ENCODE measurements at places on chromosomes 11 and 22.

GRCh38 chr11:59368238-59369022, 9.7 kb downstream of the OR5AN1 start:
- DNase-seq: no peak

DNA sequence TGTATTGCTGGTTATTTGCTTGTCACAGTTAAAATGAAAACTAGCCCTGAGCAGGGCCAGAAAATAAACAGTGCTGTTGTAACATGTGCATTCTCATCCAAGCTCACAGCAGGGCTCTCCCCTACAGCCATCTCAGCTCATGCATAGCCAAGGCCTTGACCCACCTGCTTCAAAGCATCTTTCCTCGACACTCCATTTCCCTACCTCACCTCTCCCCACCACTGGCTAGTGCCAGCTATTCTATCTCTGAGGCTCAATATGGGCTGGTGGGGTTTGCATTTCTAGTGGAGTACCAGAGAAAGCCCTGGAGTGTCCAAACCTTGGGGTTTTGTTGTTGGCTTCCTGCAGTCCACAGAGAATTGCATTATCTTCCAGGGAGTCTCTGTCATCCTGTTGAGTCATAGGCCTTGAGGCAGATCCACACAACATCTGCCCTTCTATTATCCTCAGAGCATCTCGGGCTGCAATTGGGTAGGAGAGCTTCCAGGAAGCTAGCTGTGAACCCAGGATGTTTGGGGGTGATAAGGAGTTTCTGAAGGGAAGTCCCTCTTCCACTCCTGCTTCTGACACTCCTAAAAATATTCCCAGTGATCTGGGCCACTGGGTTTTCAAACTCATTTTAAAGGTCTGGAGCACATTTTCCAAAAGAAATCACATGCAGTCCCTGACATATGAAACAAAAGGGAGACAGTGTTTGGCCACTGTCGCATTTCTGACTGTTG, 36.1 kb upstream of the AMOTL1 start:
- DNase-seq: no peak

GRCh38 chr11:46099963-46100316, 21.3 kb downstream of the PHF21A start:
- peak; percentile 61 for DNase-seq

- DNase-seq: no peak
Measured at GRCh38 chr11:81253244-81253643, 1480.4 kb downstream of the FAM181B start.

GRCh38 chr22:27668828-27669797, 132.4 kb downstream of the MN1 start:
- DNase-seq: peak; percentile 84

DNA sequence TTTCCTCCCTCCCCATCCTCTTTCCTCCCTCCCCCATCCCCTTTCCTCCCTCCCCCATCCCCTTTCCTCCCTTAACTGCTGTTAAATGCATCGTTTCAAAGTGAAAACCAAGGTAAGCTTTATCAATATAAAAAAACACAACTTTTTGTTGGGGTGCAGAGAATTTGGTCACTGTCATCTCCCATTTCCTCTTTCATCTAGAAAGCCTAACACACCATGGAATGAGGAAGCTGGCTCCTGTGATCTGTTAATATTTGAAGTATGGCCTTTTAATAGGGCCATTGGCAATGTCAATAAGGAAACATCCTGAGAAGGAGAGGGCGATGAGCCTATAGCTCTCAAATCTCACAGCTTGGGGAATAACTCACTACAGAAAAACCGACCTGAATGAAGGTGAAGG, 7.0 kb downstream of the EXPH5 start:
- no peak for DNase-seq

DNA sequence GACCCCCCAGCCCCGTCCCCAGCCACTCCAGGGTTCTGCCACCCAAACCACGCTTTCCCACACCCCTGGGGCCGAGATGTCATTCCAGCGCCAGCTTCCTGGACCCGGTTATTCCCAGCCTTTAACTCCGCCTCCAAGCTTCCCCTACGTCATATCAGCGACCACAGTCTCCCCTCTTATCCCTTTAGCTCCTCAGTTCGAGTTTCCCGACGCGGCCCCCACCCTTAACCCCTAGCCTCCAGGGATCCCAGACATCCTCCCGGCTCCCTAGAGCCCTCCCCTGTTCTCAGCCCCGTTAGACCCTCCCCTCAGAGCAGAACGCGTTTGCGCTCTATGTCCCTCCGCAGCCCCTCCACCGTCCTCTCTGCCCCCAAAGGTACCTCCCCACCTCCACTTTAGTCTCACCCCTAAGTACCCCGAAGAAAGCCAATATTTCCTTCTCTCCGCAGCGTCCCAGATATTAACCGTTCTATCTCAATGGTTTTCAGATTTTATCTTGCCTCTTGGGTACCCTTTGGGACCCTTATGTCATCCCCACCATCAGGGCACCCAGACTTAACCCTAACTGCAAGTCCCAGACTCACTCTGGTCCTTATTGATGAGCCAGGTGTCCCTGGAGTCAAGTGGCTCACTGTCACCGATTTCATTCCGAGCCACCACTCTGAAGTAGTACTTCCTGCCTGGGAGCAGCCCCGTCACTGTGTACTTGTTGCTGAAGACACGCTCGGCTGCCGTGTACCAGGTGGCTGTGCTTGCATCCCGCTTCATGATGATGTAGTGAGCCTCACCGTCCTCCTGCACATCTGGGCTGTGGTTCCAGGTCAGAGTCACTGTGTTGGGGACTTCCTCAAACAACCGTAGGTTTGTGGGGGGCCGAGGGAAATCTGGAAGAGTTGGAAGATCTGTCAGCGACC, 8.0 kb downstream of the TMEM86A start:
- no peak for DNase-seq

DNA sequence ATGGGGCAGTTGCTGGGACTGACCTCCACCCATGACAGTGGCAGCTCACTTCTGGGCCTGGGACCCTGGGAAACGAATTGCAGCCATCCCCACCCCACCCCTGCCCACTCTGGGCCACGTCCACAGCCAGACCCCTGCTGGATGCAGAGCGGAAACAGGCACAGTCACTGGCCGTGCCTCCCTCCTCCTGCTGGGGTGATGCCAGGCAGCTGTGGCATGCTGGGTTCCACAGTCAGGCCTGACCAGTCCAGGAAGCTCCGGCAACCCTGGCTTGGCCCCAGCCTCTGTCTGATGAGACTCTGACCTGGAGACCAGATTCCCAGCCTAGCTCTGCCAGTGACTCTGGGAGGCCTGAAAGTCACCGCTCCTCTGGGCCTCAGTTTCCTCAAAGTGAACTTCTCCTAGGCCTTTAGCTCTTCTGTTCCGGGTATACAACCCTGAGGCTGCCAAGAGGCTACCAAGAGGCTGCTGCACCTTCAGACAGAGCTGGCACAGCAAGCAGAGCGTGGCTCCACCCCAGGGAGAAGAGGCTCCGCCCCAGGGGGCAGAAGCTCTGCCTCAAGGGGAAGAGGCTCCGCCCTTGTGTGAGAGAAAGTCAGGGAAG, 8.9 kb downstream of the SULT4A1 start:
- no peak for DNase-seq

DNA sequence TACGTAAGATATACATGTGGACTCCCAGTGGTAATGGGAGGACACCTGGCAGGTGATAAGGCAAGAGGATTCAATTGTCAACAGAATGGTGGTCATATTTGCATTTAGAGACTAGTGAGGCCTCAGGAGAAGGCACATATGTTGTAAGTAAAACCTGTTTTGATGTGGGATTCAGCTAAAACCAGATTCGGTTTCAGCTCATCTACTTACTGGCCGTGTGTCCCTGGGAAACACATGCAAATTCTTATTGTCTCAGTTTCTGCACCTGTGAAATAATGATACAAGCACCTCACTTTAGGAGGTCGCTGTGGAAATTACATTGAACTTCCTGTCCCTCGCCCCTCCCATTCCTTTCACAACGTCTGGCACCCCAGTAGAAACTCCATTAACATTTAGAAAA, 78.9 kb upstream of the FIBIN start:
- DNase-seq: no peak

DNA sequence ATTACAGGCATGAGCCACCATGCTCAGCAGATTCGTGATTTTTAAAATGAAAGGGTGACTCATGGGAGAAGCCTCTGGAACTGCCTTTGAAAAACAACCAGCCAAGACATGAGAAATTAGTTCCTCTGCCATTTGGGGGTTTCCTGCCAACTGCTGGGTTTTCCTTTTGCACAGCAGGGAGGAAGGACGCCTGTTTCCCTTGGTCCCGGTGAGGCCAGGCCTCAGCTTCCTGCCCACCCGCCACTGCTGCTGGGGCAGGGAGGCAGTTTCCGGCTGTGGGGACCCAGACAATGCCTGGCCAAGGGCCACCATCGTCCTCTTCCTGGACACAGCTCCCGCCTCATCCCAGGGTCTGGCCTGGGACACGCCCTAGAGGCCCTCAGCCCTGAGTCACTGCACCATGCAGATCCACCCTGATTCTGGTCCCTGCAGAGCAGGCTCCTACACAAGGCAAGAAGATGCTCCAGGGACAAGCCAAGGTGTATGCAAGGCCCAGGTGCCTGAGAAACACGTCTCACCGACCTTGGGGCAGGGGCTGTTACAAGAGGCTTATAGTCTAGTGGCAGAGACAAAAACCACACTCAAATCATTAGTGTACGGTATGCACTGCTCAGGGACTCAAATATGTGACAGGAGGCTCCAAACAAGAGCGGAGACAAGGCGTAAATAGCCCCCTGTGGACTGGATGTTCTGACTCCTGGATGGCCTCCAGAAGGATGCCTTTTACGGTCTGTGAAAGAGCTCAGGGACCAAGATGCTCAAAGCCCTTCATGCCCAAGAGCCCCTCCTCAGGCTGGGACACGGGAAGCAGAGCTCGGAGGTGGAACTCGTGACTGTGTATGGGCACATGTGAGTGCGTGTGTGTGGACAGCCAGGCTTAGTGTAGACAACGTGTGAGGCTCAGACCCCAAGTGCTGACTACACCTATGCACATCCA, 10.0 kb downstream of the PPM1F start:
- peak; percentile 88 for DNase-seq

Data from inflammatory macrophage treated with lipopolysaccharide for 4 hours (primary cell).